ENCODE measurements at places on chromosomes 16 and 17. TPM values are rescaled to one million over a fixed set of nuclear protein-coding genes. Genes with fewer than 3 reads are reported as not detected.

DNA sequence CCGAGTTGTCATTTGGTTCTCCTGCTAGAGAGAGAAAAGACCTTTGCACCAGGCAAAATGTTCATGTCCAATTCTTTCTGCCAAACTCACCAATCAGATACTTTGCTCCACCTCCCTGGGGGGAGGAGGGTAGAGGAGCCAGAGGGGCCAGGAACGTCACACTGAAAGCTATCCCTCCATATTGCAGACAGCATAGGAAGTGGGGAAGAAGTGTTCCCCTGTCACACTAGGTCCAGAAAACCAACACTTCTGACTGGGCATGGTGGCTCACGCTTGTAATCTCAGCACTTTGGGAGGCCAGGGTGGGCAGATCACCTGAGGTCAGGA, 9.5 kb downstream of the HSD17B2 start:
- DNase-seq = no peak

GRCh38 chr16:8798174-8798527, 512 bp downstream of the PMM2 start:
- no peak for DNase-seq

GRCh38 chr16:66961065-66961744, at the start of gene CES3:
CES3 (plus strand) TSS chr16:66961266; CDS start chr16:66961308, 42 bp downstream.
- peak; percentile 83 for DNase-seq

Gene CFAP20
- 49.0 TPM for total RNA-seq

GRCh38 chr16:9647981-9648701, 534.1 kb downstream of the GRIN2A start:
- peak; percentile 56 for DNase-seq

DNA sequence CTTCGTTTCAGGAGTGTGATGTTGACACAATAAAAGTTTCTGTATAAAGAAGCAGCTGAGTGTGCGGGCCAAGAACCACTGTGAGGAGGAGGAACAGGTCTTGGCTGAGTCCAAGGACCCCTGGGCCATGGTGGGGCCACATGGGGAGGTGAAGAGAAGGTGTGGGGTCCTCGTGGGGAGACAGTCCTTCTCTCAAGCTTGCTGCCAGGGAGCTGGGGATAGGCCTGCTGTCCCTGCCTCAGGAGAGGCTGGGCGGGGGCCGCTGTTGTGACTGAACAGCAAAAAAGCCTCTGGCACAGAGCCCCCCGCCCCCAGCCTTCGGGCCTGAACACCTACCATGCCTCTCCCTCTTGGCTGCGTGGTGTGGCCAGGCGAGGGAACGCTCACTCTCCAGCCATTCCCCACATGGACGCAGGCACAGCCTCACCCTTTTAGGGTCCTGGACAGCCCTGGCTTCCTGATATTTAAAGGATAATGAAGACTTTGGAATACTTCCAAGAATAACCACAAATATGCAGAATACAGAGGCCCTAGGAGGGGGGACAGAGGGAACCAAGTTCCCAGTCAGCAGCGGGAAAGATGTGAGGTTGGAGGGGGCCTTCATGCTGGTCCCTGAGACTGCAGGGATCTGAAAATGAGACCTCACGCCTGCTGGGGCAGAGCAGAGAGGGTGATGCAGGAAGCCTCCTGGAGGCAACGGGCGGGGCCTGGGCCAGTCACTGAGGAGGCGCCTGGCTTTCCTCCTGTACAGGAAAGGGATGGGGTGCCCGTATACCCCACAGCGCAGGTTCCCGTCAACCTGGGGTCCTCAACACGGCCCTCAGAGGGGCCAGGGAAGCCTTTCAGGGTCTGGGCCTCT, 100.0 kb upstream of the CREBBP start:
- DNase-seq = no peak

DNA sequence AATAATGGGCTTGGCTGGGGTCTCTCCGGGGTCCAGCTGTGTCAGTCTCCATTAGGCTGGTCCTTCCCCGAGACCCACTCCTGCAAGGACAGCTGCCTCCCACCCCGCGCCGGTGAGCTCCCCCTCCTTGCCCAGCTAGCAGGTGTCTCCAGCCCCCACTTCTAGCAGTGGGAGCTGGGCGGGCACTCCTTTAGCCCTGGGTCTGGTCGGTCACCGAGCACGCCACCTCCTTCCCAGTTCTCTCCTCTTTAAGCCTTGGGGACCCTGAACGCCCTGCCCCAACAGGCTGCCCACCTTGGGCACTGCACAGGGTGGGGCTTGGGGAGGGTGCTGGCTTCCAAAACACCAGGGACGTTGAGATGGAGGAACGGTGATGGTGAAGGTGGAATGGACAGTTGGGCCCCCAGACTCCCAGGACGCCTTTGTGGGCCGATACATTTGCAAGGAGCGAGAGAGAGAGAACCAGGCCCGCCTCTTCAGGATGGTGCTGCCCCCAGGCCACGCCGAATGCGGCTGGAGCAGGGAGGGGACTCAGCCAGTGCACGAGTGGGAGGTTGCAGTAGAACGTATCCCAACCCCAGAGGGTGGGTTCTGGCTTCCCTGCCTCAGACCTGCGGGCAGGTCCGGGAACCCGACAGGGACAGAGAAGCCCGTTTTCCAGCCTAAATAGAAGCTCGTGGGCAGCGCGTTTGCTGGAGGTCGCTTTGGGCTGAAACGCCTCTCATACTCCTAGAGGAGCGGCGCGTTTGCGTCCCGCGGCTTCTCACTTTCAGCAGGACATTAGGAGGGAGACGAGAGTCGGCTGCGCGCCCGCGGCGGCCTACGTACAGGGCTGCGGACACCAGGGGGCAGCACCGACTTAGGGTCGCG, 10.7 kb downstream of the TBX2 start:
- no peak for DNase-seq

Gene AOC3
- not detected for total RNA-seq

DNA sequence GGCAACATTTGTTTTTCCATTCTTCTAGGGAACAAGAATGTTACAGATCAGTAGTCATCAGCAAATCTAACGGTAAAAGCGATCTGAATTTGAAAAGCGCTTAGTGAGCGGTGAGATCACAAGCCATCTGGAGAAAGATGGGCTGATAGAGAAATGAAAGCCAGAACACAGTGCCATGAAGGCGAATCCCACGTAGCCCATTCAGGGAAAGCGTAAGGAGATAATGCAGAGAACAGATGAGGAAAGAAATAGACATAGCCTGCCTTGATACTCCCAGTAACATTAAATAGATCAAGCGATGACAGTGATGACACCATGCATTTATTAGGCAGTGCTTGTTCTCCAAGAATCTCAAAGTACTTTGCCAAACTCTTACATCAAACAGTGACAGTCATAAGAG, 183.1 kb upstream of the PSMD7 start:
- DNase-seq = no peak

DNA sequence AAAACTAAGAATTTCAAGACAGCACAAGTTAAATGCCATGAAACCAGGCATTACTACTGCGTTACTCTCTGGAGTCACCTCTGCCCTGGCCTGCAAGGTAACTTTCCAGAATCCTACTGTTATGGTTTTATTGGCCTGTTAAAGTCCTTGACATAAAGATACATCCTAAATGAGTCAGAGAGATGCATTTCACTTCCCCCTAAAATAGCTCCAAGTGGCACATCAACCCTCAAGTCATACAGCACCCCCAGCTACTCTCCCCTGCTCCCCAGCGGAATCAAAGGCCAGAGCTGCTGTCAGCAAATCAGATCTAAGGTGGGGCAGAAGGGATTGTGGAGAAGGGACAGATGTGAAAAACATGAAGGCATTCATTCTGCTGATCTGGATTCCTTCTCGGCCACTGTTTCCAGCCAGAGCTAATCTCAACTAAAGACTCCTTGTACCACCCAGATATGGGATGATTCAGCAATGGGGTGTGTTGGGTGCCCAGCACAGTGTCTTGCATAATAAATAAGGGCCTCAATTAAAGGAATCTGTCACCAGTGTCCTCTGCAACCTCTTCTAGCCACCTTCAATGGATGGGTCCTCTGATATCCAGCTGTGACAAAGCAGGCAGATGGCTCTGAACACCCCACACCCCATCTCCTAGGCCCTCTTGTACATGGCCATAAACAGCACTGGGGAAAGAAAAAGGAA, 8.5 kb upstream of the CCL1 start:
- no peak for DNase-seq

DNA sequence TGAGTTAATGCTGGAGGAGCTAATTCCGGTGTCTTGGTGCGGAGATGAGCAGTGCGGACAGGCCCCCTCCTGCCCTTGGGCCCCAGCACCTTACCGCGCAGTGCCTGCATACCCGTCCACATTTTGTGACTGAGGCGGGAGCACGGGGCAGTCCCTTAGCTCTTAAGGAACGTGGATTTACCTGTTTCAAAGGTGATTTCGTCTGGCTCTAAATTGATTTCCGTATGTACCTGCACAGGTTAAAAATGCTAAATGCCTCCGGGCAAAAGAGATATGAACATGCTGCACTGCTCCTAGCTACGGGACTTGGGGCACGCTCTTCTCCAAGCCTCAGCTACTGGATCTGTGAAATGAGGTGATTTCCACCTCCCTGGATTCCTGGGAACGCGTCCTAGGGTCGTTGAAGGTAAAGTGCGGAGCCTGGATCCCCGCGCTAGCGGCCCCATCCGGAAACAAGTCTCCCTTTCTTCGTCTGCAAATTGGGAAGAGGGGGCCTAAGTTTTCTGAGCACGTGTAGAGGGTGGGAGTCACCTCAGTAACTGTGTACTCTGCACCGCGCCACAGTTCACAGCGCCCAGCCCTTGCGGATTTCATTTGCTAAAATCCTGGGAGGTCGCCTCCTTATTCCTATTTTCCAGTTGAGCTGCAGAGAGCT, 669 bp upstream of the CRISPLD2 start:
- DNase-seq = no peak

Gene ATP2A1
- total RNA-seq = not detected

Gene HBQ1
- 2.2 TPM for total RNA-seq

- no peak for DNase-seq
Measured at GRCh38 chr17:13643180-13643579, 41.5 kb upstream of the HS3ST3A1 start.

DNA sequence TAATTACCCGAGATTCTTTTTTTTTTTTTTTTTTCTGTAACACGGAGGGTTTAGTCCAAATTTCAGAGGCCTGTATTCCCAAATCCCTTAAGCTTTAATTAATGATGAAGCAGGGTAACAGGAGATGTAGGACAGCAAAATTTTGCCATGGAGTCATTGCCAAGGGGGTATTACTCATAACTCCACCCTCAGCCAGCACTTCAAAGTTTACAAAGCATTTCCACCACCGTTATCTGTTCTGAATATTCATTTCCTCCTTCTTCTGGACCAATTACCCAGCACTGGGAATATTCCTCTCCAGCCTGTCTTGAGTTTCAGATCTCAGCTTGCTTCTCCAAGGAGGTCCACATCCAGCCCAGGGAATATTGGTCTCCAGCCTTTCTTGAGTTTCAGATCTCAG, 747.5 kb upstream of the EEF2KMT start:
- DNase-seq = no peak

- peak; percentile 42 for DNase-seq
Measured at GRCh38 chr16:89721546-89722391, 432 bp downstream of the ZNF276 start.
